ENCODE measurements at places on chromosomes 16 and 17. TPM values are rescaled to one million over a fixed set of nuclear protein-coding genes. Genes with fewer than 3 reads are reported as not detected.

- DNase-seq = no peak
These were observed 99.4 kb downstream of the KCNJ12 start for GRCh38 chr17:21475571-21475970.

- no peak for DNase-seq
These were observed 3.1 kb downstream of the BAIAP2 start for GRCh38 chr17:81037798-81038733.

DNA sequence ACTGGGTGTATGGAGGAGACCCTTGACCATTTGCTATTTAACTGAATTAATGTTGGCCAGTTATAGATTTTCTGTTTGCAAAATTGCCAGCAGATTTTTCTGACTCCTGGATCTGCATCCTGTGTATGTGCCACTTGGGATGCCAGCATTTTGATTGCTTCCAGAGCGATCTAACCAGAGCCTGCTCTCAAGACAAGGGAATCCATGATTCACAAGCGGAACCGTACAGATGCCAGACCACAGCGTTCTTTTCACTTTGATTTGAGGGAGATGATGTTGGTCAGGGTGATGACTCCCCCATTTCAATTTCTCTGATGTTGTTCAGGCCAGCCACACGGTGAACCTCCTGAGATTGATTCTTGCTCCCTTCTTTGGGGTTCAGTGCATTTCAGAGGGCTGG is 228.7 kb downstream of the CDH13 start:
- no peak for DNase-seq

DNA sequence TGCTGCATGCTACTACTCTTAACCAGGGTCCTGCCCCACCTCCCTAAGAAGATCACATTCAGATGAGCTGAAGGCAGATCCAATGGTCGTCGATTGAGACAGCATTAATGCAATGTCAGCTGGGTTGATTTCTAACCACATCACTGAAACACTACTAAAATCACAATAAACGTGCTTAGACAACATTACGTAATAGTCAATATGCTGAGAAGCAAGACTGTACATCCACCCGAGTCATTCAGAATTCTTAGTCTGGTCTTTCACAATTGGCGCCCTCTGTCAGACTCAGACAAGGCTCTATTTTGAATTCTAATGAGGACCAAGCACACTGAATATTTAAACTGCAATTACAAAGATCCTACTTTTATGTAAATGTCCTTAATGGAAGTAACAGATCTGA is 205.2 kb downstream of the STX8 start:
- no peak for DNase-seq

DNA sequence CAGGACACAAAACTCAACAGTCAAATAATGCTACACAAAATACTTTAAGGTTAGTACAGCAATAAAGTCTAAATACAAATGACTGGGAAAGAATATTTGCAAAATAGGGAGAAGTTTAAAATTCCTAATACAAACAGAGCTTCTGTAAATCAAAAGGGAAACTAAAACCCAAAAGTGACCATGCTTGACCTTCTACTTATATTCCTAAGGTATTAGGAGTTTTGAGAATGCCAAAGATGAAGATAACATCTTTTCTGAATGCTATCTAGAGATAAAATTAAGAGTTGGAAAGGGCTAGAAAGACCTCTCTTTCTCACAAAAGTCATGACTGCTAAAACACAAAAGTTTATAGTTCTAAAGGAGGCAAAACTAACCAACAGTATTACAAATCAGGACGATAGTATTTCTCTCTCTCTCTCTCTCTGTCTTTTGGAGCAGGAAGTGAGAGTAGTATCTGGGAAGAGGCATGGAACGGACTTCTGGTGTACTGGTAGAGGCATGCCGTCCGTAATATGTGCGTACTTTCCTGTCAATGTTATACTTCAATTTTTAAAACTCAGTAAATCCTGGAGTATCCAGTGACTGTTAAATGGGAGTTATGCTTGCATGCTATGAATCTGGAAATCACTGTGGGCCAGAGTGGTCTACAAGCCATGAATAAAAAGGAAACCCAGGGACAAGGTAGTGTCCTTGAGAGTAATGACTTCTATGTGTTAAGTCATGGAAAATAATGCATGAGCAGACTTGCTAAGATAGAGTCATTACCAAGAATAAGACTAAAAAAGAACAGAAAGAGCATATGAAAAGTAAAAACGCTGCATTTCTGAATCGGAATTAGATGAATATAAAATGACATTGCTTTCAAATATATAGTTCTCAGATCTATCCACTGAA is 49.7 kb upstream of the ANKFY1 start:
- no peak for DNase-seq

DNA sequence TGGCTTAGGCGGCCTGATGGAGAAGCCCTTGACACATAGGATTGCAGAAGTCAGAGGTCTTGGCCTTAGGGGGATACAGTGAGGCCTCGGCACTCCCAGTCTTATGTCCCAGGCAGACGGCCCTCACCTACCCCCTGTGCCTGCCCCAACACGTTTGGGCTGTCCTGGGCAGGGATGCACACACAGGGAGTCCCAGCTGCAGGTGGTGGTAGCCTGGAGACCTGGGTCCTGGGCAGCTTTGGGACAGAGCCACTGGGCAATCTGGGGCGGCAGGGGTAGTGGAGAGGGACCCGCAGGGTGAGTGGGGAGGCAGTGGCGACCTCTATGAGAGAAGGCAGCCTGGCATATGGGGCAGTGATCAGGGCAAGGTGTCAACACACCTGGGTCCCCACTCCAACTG is 48.3 kb downstream of the SDK2 start:
- no peak for DNase-seq

- DNase-seq = no peak
These were observed 117.5 kb downstream of the FTO start for GRCh38 chr16:53821487-53821886.

DNA sequence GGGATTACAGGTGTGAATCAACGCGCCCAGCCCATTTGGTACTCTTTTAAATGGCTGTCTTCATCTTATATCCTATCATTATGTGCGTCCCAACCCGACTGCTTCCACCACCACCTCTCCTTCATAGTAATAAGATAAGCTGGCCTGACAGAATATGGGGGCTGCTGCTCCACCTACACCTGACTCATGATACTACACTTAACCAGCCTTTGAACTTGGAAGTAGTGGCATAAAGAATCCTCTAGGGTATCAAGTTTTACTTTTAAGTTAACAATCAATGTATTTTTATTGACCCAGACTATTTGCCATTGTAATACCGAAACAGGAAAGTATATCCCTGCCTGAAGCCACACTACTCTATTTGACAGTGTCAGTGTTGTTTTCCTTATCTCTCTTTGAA is 18.8 kb downstream of the PDZD9 start:
- no peak for DNase-seq

DNA sequence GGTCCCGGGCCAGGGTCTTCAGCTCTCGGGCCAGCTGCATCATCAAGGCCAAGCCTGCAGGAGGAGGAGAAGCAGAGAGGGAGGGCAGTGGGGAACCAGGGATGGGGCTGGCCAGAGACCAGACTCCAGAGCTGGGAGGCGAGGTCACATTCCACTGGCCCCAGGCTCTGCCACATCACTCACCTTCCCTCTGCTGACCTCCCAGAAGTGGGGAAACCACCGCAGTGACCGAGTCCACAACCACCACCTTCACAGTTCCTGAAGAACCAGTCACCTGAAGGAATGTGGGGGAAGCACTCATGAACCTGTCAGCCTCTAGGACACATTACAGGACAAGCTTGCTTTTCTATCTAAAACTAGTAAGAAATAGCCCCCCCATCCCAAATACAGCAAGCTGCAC is 16.4 kb downstream of the RAD51D start:
- no peak for DNase-seq

DNA sequence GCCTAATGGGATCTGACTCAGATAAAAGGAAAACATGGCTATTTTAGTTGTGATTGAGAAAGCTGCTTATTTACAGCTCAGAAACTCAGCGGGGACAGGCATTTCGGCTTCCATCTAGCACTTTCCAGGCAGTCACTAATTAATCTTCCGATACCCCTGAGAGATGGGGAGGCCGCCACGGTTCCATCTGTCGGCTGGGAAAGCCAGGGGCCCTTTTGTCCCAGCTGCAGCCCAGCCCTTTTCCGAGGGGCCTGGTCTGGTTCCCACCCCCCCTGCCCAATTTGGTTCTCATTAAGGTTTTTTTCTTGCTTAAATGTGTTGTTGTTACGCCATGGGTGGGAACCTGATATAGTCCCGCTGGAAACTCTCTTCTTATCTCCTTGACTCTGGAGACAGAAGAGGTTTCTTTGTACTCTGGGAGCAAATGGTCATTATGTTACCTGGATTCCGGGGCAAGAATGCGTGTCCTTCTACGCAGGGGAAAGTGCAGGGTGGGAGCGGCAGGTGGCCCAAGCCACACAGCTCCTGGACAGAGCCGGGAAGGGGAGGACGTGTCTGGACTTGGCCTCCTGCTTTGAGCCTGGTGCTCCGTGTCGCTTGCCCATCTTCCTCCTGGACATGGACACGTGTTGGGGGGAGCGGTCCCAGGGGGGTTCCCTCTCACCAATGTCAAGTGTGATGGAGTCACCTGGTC is 50.9 kb upstream of the GSE1 start:
- DNase-seq = no peak

DNA sequence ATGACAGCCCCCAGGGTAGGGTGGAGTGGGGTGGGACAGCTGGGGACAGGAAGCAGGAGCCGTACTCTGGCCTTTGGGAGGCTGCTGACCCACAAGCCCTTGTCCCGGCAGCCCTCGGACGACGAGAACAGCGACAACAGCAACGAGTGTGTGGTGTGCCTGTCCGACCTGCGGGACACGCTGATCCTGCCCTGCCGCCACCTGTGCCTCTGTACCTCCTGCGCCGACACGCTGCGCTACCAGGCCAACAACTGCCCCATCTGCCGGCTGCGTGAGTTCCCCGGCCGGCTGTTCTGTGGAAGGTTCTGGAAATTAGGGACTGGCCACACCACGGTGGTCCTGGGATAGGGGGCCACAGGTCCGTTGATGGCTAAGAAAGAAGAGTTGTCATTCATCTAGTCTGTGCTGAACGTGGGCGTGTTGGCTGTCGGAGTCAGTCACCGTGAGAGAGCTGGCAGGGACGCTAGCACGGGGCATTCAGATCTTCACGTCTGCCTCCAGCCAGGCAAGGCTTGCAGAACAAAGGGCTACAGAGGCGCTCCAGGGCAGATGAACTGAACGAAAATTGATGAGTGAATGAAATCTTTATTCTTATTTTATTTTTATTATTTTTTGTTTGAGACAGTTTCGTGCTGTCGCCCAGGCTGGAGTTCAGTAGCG is 19.8 kb upstream of the NUDT16L1 start:
- DNase-seq = no peak

DNA sequence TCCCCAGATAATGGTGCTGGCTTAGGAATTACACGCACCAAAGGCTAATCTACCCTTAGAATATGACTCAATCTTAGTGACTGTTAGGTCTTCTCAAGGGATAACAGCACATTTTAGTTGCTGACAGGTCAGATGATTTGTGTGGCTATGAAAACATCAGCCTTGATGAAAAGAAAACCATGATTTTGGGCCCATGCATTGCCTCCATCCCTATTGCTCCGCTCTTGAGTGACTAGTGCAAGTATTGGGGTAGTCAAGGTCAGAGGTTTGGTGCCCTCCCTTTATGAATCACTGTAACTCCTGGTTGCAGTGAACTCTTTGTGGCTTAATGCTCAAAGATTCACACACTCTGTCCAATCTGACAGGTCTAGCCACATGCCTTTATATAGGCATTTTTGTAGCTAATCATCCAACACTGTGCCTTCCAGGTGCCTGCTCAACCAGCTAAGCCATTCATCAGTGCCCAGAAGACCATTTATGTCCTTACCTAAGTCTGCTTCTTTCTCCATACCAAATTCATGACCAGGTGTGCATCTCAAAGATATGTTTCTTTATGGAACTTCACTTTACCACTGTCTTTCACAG is 251.6 kb downstream of the KCNJ2 start:
- no peak for DNase-seq

- DNase-seq = no peak
These were observed 18.0 kb upstream of the GAS7 start for GRCh38 chr17:10216213-10216938.

- DNase-seq = no peak
These were observed 132.6 kb upstream of the CACNG5 start for GRCh38 chr17:66702106-66702936.

- no peak for DNase-seq
These were observed 27.5 kb downstream of the GGA2 start for GRCh38 chr16:23482778-23483177.

DNA sequence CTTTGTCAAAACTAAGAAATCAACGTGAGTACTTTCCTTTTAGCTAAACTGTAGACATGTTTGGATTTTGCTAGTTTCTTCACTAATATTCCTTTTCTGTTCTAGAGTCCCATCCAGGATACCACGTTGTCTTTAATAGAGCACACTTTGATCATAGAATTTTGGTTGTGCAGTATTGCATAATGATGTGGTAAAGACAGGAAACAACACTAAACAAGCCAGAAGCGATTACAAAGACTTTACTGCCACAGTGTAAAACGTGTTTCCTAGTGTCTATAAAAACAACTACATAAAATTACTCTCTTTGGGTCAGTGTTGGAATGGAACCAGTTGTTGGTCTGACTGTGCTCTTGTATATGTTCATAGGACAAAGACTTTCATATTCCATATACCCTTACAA is 19.3 kb downstream of the SHISA9 start:
- no peak for DNase-seq

- no peak for DNase-seq
These were observed 19.7 kb downstream of the METRNL start for GRCh38 chr17:83099086-83099555.

DNA sequence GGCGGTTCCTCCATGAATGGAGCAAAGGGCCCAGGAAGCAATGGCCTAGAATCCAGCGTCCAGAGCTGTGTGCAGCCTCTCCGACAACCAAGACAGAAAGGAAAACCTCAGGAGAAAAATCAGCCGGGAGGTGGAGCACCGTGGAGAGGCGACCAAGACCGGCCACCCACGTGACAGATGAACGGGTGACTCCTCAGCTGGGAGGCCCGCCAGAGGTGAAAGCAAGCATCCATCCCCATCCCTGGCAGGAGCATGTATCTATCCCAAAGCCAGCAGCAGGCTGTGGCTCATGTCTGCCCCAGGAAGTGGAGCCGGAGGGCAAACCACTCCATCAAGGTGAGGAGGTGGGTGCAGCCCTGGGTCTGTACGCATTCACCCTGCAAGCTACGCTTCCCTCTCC is 52.1 kb downstream of the FOXL1 start:
- DNase-seq = no peak

The ZNF597 gene
- total RNA-seq = 2.3 TPM

The TMEM98 gene
- total RNA-seq = not detected

The TMEM238L gene
- total RNA-seq = not detected

The KRTAP4-4 gene
- not detected for total RNA-seq

The YBX2 gene
- 0.64 TPM for total RNA-seq

The ARL5C gene
- not detected for total RNA-seq

The KRTAP2-2 gene
- not detected for total RNA-seq
